ENCODE measurements at places on chromosomes 1 and 21.
A peak's percentile ranks its signal among the peaks of the same experiment; 100 is the strongest.

DNA sequence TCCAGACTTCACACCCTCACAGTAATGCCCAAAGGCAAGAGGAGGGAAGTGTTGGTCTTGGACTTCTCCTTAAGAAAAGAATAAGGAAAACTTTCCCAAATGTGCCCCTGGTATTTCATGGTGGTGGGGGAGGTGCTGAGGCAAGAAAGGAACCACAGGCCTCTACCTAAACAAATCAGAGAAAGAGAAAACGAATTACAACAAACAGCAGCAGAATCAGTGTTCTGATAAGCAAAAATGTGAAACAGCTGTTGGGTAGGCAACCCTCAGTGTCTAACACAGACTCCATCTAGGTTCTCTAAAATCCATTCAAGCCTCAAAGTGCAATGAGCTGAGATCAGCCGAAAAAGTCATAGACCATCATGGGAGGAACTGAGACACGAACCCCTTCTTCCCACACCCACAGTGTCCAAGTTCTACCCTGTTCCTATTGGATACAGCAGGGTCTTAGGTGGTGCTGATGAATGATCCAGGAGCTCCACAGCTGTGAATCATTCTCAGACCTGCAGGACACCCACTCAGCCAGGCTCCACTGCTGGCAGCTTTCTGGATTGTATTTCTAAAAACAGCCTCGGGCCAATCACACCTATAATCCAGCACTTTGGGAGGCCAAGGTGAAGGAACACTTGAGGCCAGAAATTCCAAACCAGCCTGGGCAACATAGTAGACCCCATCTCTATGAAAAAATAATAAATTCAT is 149.1 kb downstream of the PLPP3 start:
- no peak for DNase-seq

DNA sequence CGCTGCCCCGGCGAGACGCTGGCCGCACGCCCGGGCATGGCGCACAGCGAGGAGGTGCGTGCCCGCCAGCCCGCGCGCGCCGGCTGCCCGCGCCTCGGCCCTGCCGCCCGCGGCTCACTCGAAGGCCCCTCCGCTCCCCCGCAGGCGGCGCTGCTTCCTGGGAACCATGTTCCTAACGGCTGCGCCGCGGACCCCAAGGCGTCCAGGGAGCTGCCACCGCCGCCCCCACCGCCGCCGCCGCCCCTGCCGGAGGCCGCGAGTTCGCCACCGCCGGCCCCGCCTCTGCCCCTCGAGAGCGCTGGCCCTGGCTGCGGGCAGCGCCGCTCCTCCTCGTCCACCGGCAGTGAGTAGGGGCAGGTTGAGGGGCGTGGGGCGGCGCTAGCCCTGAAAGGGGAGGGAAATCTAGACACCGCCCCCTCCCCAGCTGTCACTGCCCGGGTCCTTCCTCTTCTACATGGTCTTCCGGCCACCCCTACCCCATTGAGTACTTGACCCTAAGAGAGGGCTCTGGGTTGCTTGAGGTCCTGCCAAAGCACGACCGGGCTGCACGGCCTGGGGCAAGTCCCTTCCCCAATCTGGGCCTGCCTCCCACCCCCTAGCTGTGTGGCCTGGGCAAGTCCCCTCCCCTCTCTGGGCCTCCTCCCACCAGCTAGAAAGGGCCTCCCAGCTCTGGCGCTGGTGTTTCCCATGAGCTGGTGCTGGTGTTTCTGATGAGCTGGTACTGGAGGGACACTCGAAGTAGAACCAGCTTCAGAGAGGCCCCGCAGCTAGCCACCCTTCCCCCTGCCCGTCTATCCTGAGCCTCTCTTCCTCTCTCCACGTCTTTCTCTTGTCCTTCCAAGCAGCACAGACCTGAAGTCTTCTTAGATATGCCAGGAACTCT is 17.0 kb downstream of the TNFRSF25 start:
- no peak for DNase-seq

DNA sequence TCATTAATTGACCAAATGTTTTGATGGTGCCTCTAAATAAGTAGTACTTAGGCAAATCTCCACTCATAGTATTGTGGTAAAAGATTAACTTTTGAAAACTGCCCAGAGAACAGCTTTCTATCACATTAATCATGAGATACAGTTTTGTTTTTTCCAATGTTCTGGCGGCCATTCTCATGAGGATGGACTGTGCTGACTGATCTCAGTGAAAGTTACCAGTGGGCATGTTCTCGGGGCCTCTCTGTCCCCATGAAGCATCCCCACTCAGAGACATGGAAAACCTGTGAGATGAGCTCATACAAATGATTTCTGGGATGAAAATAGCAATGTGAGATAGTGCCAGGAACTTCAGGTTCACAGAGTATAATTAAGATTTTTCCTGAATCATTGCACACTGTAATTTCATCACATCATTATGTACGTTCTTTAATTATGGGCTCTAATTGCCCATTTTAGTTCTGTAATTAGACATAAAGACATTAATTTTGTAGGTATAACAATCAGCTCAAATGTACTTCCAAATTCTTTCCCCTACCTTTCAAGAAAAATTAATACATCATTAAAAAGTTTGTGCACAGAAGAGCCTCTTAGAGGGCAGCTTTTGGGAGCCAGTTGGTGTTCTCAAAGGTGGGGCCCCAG is 40.5 kb downstream of the DDR2 start:
- peak; percentile 39 for DNase-seq

DNA sequence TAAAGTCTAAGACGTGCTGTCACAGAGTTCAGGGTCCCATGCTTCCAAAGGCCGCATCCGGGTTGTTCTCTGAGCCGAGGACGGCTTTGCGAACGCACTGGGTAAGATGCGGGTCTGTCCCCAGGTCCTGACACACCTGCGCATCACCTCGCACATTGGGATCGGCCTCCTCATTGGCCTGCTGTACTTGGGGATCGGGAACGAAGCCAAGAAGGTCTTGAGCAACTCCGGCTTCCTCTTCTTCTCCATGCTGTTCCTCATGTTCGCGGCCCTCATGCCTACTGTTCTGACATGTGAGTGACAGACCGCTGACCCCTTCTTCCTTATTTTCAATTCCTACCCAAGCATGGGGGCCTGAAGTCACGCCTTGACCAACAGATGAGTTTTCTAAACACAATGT is 25.3 kb downstream of the TFF3 start:
- no peak for DNase-seq

GRCh38 chr1:234917495-234918180 is 211.0 kb downstream of the TOMM20 start:
- DNase-seq, result no peak

DNA sequence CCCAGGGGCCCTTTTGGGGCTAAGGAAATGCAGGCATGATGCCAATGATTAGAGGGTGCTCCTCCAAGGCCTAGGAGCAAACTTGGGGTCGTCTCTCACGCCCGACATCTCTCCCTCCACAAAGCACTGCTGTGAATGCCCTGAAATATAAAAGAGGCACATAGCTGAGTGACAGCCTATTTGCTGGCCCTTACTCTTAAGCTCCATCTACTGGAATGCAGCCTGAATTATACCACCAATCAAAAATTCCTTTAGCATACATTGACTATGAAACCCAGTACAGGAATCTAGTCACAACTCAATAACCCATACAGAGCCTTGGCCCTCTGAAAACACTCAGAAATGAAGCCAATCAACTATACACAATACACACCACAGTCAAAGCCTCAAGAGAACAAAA is 105.5 kb downstream of the LRIG2 start:
- DNase-seq, result no peak

DNA sequence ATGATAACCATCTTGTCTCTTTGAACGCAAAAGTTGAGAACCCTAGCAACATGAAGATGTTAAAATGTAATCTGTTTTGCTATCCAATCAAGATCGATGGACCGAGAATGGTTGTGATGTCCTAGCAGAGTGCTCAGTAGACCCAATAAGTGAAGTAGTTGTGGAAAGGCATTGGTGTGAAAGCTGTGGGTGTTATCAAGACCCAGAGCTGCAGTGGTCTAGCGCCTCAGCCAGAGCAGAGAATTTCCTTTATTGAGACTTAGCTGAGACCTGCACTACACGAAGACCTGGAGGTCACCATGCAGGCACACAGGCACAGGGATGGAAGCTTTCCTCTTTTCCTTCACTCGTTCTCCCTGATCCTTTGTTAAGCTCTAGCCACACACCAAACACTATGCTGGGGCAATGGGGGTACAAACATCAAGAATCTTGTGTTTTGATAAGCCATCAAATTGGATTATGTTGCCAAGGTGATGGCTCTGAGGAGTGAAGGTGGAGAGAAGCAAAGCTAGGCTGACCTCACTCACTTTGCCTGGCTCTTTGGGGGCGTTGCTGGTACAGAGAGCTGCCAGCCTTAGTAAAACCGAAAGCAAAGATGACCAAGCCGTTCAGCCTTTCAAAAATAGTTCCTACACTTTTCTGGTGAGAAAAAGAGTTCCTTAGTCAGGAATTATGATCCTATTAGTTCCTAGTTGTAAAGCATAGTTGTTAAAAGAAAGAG is 24.1 kb downstream of the METTL13 start:
- DNase-seq, result no peak

DNA sequence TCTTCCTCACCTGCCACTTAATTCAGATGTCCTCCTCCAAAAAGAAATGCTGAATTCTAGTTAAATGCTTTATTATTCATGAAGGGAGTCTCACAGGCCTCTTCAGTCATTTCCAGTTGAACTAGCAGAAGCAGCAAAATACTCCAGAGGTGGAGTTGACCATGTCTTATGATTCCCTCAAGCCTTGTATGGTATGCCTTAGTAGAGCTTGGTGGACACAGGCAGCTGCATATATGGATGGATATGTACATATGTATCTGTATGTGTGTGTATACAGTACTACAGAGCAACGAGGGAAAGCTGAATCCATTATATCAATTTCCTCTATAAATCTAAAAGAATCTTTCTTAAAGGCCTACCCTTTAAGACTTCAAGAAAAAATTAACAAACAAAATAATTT is 83.6 kb upstream of the HP1BP3 start:
- DNase-seq, result no peak

GRCh38 chr21:46171585-46171984 is 12.7 kb downstream of the SPATC1L start:
- DNase-seq, result no peak

Measured in NCI-H446 treated with DMSO at 0.1 percent for 48 hours (cell line).